ENCODE measurements at places on chromosomes 5 and 9.

- H3K27me3 ChIP-seq = peaks cover 5% of the 10 kb centered on the region
- H3K36me3 ChIP-seq = no peaks in the 10 kb centered on the region
- no peak overlapping the region for H3K4me3 ChIP-seq
- no peak overlapping the region for H3K27ac ChIP-seq
Observed at GRCh38 chr9:27398982-27399653, 102.2 kb upstream of the EQTN start.

DNA sequence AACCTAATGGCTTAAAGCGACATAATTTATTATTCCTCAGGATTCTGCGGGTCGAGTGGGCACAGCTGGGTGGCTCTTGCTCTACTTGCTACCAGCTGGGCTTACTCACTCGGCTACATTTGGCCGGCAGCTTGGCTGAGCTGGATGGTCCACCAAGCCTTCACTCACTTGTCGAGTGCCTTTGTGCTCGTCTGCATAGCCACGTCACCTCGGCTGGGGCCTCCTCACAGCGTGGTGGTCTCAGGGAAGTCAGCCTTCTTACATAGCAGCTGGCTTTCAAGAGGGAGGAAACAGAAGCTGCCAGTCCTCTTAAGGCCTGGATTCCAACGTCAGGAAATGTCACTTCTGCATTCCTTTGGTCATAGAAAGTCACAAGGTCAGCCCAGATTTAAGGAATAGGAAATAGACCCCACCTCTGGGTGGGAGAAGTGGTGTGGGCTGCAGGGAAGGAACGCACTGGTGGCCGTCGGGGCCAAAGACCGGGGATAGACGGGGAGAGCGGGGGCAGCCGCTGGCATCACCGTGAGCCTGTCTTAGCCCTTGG lies 75.1 kb upstream of the RUFY1 start:
- H3K27ac ChIP-seq = no peak overlapping the region
- H3K27me3 ChIP-seq = no peaks in the 10 kb centered on the region
- no peak overlapping the region for H3K4me3 ChIP-seq
- no peak for DNase-seq

GRCh38 chr5:102481054-102481715 lies 17.6 kb downstream of the SLCO6A1 start:
- DNase-seq = no peak
- H3K27ac ChIP-seq = no peak overlapping the region
- H3K4me1 ChIP-seq = no peaks in the 10 kb centered on the region
- no peaks in the 10 kb centered on the region for H3K36me3 ChIP-seq
- H3K4me3 ChIP-seq = no peak overlapping the region

DNA sequence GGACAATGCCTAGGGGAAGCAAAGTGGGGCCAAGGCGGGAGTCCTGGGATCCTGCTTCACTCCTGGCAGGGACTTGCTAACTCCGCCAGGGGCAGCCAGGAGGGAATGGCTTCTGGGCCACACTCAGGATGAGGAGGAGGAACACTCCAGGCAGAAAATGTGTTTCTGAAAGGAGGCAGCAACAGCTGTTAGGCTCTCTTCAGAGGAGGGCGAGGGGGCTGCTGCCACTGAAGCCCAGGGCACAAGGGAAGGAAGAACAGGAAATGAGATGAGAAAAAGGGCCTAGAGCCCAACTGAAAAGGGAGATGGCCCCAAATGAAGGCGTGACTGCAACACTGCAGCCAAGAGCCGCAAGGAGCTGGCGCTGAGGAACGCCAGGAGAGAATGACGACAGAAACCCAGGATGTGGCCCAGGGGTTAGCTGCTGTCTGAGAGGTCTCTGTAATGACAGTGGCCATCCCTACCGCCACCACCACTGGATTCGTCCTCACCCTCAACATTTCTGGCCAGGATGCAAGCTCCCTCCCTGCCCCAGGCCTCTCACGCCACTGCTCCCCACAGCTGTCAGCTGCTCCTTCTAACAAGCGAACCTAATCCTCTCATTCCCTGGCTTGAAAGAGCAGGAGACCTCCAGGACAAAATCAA lies 15.8 kb downstream of the PSMB7 start:
- H3K27ac ChIP-seq = no peak overlapping the region
- no peak for DNase-seq
- no peak overlapping the region for H3K4me3 ChIP-seq
- H3K4me1 ChIP-seq = peaks cover 3% of the 10 kb centered on the region
- peaks cover 14% of the 10 kb centered on the region for H3K36me3 ChIP-seq

DNA sequence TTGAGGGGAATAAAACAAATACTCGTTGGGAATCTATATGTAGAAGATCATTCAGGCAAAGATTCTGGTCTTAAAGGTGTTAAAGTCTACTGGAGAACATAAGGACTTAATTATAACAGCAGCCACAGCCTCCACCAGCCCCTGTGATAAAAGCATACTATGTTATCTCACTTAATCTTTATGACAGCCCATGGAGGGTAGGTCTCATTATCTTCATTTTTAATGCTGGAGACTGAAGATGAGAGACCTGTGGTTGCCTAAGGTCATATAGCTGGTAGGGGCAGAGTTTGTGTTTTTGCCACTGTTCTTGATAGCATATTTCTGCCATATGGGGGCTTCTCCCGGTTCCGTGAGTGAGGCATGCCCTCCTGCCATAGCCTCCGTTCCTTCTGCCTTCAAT lies 88.7 kb downstream of the TRIO start:
- peaks cover 22% of the 10 kb centered on the region for H3K4me1 ChIP-seq
- DNase-seq = no peak
- H3K36me3 ChIP-seq = no peaks in the 10 kb centered on the region
- H3K4me3 ChIP-seq = no peak overlapping the region
- H3K27ac ChIP-seq = no peak overlapping the region
- H3K27me3 ChIP-seq = no peaks in the 10 kb centered on the region

DNA sequence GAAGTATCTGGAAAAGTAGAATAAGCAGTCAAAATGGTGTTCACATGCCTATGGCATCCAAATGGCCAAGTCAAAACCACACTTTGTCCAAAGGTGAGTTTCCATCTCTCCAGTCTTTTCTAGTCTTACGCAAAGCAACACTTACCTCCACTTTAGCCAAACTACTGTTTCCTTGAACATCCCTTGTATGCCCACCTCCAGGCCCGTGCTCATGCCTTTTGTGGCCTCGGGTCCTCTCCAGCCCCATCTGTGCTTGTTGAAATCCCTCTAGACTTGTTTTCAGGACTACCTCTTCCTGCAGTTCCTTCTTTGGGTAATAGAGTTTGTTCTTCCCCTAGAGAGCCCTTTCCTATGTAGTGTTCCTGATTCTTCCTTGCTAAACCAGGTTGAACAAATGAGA lies 61.0 kb downstream of the ANGPTL2 start:
- peaks cover 19% of the 10 kb centered on the region for H3K4me1 ChIP-seq
- no peak for DNase-seq
- H3K36me3 ChIP-seq = no peaks in the 10 kb centered on the region
- no peak overlapping the region for H3K4me3 ChIP-seq
- no peak overlapping the region for H3K27ac ChIP-seq

GRCh38 chr9:71795097-71795813 lies 26.9 kb upstream of the CEMIP2 start:
- no peaks in the 10 kb centered on the region for H3K27me3 ChIP-seq
- H3K27ac ChIP-seq = no peak overlapping the region
- H3K36me3 ChIP-seq = no peaks in the 10 kb centered on the region
- no peaks in the 10 kb centered on the region for H3K4me1 ChIP-seq
- DNase-seq = no peak

- no peak for DNase-seq
- no peaks in the 10 kb centered on the region for H3K4me1 ChIP-seq
- H3K4me3 ChIP-seq = no peak overlapping the region
Observed at GRCh38 chr5:9301200-9301599, 244.7 kb downstream of the SEMA5A start.

GRCh38 chr5:159955056-159955624 lies 38.9 kb downstream of the ADRA1B start:
- H3K27me3 ChIP-seq = no peaks in the 10 kb centered on the region
- H3K27ac ChIP-seq = no peak overlapping the region
- no peaks in the 10 kb centered on the region for H3K36me3 ChIP-seq
- no peaks in the 10 kb centered on the region for H3K4me1 ChIP-seq

DNA sequence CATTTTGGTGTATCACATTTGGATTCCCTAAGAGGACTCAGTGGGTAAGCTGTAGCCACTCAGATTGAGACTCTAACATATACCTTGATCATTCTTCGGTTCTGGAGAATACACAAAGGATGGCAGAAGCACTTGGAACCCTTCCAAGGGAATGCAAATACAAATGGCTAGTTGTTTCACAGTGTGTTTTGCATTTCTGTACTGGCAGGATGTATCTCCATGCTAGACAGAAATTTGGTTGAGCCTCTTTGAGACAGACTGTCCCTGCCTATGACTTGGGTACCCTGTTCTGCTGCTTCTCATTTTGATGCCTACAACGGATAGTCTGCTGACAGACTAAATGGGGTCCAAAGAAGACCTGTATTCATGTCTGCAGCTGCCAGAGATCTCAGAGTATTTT lies 273.5 kb downstream of the TMEM38B start:
- H3K4me3 ChIP-seq = no peak overlapping the region
- H3K27ac ChIP-seq = no peak overlapping the region
- no peaks in the 10 kb centered on the region for H3K36me3 ChIP-seq
- H3K4me1 ChIP-seq = no peaks in the 10 kb centered on the region
- no peak for DNase-seq
- H3K27me3 ChIP-seq = no peaks in the 10 kb centered on the region

GRCh38 chr9:74035786-74036185 lies 461.3 kb upstream of the RORB start:
- H3K27ac ChIP-seq = no peak overlapping the region
- no peak overlapping the region for H3K4me3 ChIP-seq
- H3K4me1 ChIP-seq = no peaks in the 10 kb centered on the region
- no peaks in the 10 kb centered on the region for H3K27me3 ChIP-seq

DNA sequence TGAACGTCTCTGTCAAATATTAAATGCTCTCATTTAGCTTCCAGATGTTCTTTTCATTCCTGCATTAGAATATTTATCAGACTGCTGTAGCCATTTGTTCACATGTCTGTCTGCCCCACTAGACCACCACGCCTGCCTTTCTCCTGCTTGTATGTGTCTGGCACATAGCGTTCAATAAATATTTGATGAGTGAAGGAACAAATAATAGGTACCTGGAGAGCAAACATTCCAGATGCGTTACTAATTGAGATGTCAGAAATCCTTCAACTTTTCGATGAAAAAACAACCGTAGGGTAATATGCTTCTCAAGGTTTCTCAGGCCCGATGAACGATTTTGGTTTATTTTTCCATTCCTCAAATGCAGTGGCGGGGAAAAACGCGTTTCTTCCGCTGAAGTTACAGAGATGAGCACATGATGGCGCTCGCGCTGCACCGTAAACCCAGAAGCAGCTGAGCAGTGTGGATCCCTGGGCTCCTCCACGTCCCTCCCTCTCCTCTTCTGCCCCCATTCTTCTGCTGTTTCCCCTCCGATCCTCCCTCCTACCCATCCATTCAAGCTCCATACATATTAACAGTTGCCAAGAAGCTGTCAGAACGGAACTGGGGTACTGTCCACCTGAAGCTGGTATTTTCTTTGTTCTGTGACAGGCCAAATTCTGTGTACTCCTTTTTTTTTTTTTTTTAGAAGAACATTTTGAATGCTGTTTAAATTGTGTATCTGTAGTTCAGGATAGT lies 245.4 kb downstream of the MPDZ start:
- H3K4me3 ChIP-seq = no peak overlapping the region
- H3K27me3 ChIP-seq = no peaks in the 10 kb centered on the region
- H3K36me3 ChIP-seq = no peaks in the 10 kb centered on the region
- no peak overlapping the region for H3K27ac ChIP-seq
- H3K4me1 ChIP-seq = no peaks in the 10 kb centered on the region

Data from endothelial cell of umbilical vein (primary cell).